Activated CD8-positive, alpha-beta T cell treated with anti-CD3 and anti-CD28 coated beads for 36 hours (primary cell): ENCODE measurements at places on chromosomes 11 and 22.

- DNase-seq: peak; percentile 63
Measured at GRCh38 chr11:6746086-6746618, 25.6 kb downstream of the OR2AG2 start.

DNA sequence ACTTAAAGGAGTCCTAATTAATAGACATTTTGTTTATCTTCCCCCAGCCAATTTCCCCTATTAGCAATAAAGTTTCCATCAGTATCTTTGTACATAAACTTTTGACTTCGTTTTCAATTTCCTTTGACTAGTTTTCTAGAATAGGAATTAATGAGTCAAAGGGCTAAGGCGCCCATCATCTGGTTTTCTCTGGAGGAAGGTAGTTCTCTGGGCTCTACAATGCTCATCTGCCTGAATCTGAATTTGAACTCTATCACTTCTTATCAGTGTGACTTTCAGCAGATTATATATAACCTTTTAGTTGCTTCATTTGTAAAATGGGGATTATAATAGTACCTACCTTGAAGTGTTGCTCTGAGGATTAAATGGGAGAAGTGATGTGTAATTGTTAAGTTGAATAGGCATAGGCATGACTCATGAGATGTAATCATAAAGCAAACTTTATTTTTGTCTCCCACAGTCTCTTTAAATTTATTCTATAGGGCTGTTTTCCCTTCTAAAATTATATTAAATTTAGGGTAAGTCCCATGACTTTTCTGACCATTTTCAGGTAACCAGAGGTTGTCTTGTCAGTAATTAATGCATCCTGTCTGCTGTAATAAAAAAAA is 5.8 kb upstream of the TUB start:
- DNase-seq: no peak

DNA sequence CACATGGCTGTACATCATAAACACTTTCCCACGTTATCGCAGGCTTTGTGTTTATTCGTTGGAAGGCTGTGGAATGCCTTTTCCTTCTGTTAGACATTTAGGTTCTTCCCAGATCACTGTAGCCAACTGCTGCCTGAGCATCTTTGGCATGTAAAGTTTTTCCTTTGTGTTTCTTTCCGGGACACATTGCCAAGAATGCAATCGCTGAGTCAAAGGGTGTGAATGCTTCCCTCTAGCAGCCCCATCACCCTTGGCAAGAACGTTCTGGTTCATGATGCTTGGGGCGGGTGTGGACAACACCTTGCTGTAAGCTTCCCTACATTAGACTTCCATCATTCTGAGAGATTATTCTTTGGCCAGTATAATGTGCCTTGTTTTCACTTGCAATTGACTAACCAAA is 136.2 kb downstream of the OSBP2 start:
- no peak for DNase-seq

DNA sequence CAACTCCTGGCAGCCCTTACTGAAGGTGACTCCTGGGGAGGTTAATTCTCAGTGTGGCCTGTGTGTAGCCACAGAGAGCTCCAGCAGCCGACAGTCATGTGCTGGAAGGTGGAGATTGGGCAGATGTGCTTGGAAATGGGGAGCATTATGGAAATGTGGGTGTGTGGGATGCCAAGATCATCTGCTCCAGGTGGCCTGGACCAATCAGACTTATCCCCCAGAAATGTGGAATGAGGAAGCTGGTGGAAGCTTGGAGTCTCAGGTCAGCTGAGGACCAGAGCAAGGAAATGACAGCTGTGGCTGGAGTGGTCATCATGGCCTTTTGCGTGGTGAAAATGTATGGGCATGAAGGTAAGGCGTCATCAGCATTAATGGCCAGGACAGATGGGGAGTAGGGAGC is 234.0 kb downstream of the MIAT start:
- no peak for DNase-seq

DNA sequence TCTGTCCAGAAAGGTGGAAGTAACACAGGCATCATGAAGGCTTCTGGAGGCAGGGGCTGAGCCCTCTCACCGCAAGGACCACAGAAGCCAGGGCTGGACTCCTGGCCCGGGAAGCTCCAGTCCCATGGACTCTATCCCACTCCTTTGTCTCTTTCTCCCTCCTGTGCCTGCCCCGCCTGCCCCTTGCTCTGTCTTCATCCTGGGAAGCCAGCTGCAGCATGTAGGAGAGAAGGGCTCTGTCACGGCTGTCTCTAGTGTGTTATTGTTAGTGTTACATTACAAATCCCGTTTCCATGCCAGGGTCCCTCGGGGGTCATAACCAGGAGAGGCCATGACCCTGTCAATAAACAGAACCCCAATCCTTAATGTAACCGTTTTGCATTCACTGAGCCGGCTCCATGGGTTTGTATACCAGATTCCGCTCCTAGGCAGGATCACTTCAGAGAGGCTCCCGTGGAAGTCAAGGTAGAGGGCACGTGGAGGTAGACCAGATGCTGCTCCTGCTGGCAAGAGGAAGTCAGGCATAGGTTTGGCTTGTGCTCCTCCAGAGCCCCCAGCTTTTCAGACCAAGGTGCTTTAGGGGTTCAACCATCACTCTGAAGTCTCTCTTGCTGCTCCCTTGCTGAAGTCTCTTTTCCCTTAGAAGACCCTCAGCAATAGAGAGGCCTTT is 293.2 kb downstream of the ETS1 start:
- peak; percentile 45 for DNase-seq

DNA sequence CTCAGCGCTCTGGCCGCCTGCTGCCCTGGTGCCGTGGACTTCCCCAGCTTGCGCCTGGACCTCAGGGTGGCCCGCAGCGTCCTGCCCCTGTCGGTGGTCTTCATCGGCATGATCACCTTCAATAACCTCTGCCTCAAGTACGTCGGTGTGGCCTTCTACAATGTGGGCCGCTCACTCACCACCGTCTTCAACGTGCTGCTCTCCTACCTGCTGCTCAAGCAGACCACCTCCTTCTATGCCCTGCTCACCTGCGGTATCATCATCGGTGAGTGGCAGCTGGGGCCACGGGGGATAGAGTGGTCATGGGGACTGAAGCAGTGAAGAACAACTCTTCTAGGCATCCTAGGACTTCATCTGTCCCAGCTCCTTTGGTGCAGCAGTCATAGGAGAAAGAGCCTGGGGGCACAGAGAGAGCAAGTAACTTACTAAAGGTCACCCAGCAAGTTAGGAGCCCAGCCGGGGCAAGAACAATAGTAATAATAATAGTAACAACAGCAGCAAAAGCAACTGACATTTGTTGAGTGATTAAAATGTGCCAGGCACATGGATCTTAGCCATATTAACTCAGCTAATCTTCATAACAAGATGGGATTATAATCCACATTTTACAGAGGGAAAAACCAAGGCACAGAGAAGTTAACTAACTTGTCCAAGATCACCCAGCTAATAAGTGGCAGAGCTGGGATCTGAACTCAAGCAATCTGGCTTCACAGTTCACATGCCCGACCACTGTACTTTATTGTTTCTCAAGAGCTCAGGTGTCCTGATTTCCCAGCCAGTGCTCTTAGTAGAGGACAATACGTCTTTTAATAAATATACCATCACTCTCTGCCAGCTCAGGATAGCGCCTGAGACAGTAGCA is 1.4 kb downstream of the SLC35C1 start:
- DNase-seq: no peak

GRCh38 chr11:5204787-5205186 is 4.3 kb upstream of the OR51V1 start:
- DNase-seq: no peak

GRCh38 chr11:75506827-75507226 is 18.9 kb downstream of the GDPD5 start:
- no peak for DNase-seq

DNA sequence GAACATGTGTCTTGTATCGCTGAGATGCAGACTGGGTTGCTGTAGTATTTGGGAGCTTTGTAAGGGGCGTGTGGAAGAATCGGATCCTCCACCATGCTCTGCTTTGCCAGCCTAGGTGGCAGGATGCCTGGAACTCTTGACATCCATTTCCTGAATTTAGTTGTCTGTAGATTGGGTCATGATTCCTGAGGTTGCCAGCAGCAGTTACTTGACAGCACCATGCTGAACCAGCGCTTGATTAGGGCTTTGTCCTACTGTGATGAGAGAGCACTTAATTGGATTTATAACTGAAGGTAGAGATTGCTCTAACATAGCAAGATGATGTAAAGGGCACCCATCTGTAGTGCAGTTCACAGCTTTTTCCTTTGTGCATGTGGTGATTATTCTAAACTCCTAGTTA is 75.6 kb upstream of the HORMAD2 start:
- DNase-seq: no peak

- no peak for DNase-seq
Measured at GRCh38 chr11:122176651-122177050, 60.6 kb upstream of the BLID start.

DNA sequence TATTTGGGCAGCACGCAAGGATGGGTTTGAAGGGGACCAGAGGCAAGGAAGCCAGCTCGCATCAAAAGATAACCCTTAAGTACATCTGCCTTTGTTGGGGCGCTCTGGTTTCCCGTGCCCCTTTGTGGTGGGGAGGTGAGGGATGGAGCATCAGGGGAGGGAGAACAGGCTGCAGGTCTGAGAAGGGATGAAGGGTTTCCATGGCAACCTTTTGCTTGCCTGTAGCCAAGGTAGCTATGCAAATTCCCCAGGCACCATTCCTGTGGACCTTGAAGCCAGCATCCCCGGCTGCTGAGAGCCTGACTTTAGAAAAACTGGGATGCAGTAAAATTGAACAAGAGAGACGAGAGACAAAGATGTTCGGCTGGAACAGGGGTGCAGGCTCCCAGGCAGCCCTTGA is 75.7 kb downstream of the SEZ6L start:
- DNase-seq: no peak

GRCh38 chr11:62539238-62539925 is 7.2 kb downstream of the AHNAK start:
- peak; percentile 76 for DNase-seq

DNA sequence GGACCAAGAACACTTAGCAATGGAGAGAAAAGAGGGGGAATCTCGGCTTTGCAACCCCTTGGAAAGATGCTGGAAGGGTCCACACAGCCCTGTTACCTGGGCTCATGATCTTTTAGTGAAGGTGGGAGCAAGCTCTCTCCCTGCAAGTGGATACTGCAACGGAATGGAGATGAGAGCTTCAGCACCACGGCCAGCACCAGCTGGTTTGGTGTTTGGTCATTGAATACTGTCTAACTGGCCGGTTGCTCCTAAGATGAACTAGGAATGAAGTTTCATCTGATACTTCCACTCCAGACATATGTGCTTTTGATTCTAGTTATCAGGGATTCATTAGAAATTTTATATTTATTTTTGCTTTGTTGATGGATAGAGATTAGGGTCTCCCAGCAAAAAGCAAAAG is 16.3 kb downstream of the HTR3A start:
- DNase-seq: peak; percentile 46

- DNase-seq: no peak
Measured at GRCh38 chr22:24526191-24526590, 28.7 kb downstream of the GUCD1 start.

DNA sequence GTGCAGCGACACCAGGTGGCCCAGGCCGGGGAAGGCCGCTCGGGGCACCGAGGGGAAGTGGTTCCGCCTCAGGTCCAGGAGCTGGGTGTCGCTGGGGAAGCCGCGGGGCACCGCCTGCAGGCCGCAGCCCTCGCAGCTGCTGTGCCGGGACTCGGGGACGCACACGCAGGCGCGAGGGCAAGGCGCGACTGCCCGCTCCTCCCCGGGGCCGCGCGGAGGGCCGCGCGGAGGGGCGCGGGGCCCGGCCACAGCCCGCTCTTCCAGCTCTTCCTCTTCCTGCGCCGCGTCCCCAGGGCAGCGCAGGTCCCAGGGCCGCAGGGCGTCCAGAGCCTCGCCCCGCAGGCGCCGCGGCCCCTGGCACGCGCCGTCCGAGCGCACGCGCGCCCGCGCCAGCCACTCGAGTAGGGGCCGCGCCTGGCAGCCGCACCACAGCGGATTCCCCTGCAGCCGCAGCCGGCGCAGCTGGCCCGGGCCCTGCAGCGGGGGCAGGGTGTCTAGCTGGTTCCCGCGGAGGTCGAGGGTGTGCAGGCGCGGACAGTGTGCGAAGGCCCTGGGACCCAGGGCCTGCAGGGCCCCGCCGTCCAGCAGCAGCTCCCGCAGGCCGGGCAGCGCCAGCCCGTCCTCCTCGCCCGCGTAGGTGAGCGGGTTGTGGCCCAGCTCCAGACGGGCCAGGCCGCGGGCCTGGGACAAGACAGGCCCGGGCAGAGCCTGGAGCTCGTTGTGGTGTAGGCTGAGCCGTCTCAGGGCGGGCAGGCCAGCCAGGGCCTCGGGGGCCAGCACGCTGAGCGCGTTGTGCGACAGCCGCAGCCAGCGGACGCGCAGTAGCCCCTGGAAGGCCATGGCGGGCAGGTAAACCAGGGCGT is 2.8 kb downstream of the CHADL start:
- DNase-seq: peak; percentile 86

GRCh38 chr11:111097191-111097590 is 148.3 kb upstream of the POU2AF2 start:
- peak; percentile 25 for DNase-seq

GRCh38 chr11:64684357-64684756 is 38.6 kb downstream of the NRXN2 start:
- DNase-seq: no peak

DNA sequence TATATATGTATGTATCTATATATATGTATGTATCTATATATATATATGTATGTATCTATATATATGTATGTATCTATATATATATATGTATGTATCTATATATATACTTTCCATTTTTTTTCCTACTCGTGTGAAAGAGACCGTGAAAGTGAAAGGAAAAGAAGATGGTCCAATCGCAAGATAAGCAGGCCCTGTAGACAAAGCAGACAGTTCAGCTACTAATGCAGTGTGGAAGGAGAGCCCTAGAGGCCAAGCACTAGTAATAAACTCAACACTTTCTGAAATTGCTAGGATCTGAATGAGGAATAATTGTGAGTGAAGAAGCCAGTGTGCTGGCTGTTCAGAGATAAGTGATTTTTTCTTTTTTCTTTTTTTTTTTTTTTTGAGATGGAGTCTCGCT is 47.2 kb downstream of the MCHR1 start:
- DNase-seq: peak; percentile 33

GRCh38 chr11:5288108-5288905 is 13.4 kb downstream of the OR51B4 start:
- DNase-seq: no peak

- no peak for DNase-seq
Measured at GRCh38 chr11:70526116-70527045, 128.1 kb downstream of the CTTN start.

DNA sequence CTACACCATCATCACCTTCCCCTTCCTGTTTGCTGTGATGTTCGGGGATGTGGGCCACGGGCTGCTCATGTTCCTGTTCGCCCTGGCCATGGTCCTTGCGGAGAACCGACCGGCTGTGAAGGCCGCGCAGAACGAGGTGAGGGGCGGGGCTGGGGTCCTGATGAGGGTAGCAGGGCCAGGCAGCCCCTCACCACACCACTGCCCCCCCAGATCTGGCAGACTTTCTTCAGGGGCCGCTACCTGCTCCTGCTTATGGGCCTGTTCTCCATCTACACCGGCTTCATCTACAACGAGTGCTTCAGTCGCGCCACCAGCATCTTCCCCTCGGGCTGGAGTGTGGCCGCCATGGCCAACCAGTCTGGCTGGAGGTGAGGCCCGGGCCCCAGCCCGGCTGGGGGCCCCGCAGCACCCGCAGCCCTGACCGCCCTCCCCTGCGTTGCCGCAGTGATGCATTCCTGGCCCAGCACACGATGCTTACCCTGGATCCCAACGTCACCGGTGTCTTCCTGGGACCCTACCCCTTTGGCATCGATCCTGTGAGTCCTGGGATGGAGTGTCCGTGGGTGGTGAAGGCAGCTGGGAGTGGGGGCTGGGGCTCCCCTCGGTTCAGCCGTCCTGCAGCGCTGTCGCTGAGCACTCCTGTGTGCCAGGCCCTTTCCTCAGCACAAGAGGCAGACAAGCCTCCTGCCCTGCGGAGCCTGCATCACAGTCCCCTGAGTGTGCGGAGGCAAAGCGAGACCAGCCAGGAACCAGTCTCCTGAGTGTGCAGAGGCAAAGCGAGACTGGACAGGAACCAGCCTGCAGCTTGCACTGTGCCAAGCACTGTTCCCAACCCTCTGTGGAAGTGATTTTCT is 8.8 kb downstream of the TCIRG1 start:
- DNase-seq: no peak
